Esophagus muscularis mucosa (tissue), 4 donors: ENCODE measurements at places on chromosomes 12 and 14. TPM values are rescaled to one million over a fixed set of nuclear protein-coding genes. Genes with fewer than 3 reads are reported as not detected.

DNA sequence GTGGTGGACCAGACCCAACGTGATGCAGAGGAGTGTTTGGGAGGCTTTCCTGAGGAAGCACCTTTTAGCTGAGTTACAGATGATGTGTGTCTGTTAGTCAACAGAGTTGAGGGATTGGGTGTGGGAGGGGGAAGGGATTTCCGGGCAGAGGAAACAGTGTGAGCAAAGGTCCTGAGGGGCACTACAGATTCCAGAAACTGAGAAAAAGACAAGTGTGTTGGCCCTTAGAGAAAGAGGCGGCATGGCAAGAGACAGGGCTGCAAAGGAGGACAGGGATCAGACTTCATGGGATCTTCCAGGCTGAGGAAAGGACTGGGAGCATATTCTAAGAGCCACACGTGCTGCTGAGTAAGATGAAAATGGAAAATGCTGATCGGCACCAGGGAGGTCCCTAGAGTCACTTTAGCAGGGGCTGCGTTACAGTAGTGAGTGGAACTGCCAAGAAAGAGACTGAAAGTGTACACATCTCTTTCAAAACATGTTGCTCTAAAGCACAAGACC is 9.4 kb upstream of the RPS6KL1 start:
- peaks cover 18% of the 10 kb centered on the region for H3K4me1 ChIP-seq
- no peaks in the 10 kb centered on the region for H3K36me3 ChIP-seq
- H3K27me3 ChIP-seq = peaks cover 15% of the 10 kb centered on the region
- no peak for DNase-seq
- no peak overlapping the region for H3K4me3 ChIP-seq
- H3K27ac ChIP-seq = peak overlapping the region; percentile 42

DNA sequence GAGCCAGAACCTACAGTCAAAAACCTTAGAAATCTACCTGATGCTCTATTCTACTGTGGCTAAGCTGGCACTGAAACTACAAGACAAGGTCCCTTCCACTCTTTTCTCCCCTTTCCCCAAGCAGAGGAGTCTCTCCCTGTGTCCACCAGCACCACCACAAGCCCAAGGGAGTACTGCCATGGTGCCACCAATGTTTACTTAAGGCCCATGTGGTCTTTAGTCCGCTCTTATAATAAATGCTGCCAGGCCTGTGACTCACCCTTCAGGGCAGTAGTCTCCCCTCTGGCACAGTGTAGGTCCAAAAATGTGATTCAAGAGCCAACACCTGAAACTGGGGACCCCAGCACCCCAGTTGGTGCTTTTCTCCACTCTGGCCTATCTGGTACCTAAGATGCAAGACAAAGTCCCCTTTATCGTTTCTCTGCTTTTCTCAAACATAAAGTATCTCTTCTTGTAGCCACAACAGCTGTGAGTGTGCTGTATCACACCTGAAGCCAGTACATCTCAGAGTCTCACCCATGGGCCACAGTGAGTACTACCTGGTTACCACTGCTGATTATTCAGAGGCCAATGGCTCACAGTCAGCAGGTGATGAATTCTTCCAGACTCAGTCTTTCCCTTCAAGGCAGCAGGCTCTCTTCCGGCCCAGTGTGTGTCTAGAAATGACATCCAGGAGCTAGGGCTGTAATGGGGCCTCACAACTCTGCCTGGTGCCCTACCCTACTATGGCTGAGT is 29.3 kb downstream of the SLC38A2 start:
- DNase-seq = no peak
- H3K4me3 ChIP-seq = no peak overlapping the region
- no peaks in the 10 kb centered on the region for H3K27me3 ChIP-seq
- no peaks in the 10 kb centered on the region for H3K36me3 ChIP-seq
- H3K4me1 ChIP-seq = peaks cover 3% of the 10 kb centered on the region

- peaks cover 27% of the 10 kb centered on the region for H3K4me1 ChIP-seq
- no peak overlapping the region for H3K4me3 ChIP-seq
- H3K36me3 ChIP-seq = no peaks in the 10 kb centered on the region
- no peaks in the 10 kb centered on the region for H3K27me3 ChIP-seq
- H3K27ac ChIP-seq = no peak overlapping the region
These were observed 5.9 kb downstream of the DDHD1 start for GRCh38 chr14:53147208-53147607.

- DNase-seq = no peak
- no peaks in the 10 kb centered on the region for H3K36me3 ChIP-seq
- no peaks in the 10 kb centered on the region for H3K27me3 ChIP-seq
These were observed 53.2 kb downstream of the DACT1 start for GRCh38 chr14:58690801-58691516.

GRCh38 chr14:70567791-70568190 is 32.7 kb downstream of the MED6 start:
- no peak overlapping the region for H3K27ac ChIP-seq
- no peaks in the 10 kb centered on the region for H3K4me1 ChIP-seq
- no peaks in the 10 kb centered on the region for H3K27me3 ChIP-seq
- DNase-seq = no peak
- H3K4me3 ChIP-seq = no peak overlapping the region

DNA sequence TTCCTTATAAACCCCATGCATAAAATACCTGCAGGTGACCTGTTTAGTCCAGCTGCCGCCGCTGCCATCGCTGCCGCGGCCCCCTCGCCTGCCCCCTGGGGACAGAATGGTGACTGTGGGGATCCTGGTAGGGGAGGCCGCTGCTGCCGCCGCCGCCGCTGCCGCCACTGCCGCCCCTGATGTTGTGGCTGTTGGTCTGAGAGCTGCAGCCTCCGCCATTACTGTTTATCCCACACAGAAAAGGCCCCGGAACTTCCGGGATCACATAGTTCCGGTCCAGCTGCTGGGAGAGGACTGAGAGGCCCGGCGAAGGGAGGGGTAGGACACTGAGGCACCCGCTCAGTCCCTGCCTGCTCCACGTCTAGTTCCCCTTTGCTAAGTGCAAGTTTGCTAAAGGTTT is 244.9 kb downstream of the C12orf50 start:
- no peaks in the 10 kb centered on the region for H3K27me3 ChIP-seq
- DNase-seq = no peak
- H3K36me3 ChIP-seq = no peaks in the 10 kb centered on the region
- H3K27ac ChIP-seq = no peak overlapping the region

DNA sequence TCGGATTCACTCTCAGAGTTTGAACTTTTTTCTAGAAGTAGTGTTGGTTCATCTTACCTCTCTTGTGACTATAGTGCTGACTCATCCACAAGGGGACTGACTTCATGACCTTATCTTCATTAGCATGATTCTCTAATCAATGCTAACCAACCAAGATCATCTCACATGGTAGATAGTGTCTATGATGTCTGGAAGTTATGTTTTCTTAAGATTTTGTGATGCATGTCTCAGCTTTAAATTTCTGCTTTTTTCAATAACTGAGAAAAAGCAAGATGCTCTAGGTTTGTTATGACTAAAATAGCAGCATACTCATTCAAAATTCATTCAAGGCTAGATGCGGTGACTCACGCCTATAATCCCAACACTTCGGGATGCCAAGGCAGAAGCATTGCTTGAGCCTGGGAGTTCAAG is 12.3 kb upstream of the SLC35E3 start:
- H3K27me3 ChIP-seq = no peaks in the 10 kb centered on the region
- H3K27ac ChIP-seq = no peak overlapping the region
- no peaks in the 10 kb centered on the region for H3K4me1 ChIP-seq

DNA sequence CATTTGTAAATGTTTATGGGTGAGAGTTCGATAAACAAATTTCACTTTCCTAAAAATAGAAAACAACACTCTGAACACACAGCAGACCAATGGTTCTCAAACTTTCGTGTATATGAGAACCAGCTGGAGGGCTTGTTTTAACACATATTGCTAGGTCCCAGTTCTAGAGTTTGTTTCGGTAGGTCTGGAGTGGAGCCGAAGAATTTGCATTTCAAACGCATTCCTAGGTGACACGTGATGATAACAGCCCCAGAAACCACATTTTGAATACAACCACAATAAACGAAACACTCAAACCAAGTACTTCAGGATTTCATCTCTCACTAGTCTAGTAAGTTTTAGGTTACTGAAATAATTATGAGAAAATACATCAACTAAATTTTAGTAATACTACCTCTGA is 17.1 kb downstream of the SEC23A start:
- no peak overlapping the region for H3K27ac ChIP-seq
- DNase-seq = no peak
- no peak overlapping the region for H3K4me3 ChIP-seq

DNA sequence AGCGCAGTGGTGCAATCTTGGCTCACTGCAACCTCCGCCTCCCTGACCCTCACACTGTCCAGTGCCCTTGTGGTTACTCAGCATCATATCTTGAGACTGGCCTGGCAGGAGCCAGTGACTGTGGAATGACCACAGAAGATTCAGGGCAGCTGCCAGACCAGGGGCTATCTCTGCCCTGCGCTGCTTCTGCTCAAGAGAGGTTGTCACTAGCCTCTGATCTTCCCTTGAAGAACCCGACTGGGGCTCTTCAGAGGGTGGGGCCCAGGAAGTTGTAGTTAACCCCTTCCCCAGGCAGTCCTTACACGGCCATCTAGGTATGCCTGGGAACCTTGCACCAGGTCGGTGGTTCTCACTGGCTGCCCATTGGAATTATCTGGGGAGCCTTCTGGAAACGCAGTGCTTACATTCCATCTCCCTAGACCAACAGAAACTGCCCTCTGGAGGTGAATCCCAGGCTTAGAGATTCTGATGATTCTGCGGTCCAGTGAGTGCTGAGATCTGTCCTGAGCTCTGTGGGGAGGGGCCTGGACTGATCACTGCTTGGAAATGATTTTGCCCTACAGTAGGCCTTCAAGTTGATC is 41.4 kb downstream of the PLEKHG3 start:
- H3K4me3 ChIP-seq = no peak overlapping the region
- H3K27ac ChIP-seq = peak overlapping the region; percentile 19
- peaks cover 59% of the 10 kb centered on the region for H3K36me3 ChIP-seq

NTS gene
- not detected for total RNA-seq

MDGA2 gene
- total RNA-seq = not detected

FAM181A gene
- not detected for total RNA-seq

ARID2 gene
- total RNA-seq = 24.0 TPM

MNAT1 gene
- total RNA-seq = 48.2 TPM
